Right forelimb (tissue), 1 donor: ENCODE measurements at places on chromosomes 12 and 14.

DNA sequence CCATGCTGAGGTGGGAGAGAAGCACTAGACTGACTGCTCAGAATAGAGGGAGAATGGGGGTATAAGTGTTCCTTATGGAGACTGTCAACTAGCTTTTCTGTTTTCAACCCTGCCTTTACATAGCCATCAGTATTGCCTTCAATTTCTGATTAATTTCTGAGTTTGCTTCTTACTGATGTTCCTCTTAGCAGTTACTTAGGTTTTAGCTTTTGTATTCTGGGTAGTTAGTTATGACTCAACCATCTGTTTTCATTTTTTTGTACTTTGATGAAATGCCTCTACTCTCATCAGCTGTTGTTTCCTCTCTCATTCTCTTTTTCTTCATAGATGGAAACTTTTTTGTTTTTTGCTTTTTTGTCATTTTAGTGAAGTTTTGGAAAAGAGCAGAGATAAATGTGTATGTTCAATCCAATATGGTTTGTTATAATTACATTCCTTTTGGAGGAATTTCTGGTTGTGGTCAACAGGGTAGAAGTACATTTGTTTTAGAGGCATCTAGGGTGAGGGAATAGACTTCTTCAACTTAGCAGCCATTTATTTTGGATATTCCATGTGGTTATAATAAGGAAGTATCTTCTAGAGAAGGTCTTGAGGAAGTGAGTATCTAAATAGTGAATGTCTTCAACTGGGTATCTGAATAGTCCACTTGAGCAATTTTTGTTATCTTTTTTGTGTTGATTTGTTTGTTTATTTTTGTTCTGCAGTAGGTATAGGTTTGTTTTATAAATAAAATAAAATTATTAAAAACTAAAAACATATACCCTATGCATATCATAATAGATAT is 29.6 kb downstream of the PMCH start:
- DNase-seq: no peak

GRCh38 chr12:27870939-27871338 is 90.9 kb upstream of the MANSC4 start:
- DNase-seq: no peak

- DNase-seq: no peak
These were observed 17.1 kb upstream of the MYO1H start for GRCh38 chr12:109330282-109331230.

DNA sequence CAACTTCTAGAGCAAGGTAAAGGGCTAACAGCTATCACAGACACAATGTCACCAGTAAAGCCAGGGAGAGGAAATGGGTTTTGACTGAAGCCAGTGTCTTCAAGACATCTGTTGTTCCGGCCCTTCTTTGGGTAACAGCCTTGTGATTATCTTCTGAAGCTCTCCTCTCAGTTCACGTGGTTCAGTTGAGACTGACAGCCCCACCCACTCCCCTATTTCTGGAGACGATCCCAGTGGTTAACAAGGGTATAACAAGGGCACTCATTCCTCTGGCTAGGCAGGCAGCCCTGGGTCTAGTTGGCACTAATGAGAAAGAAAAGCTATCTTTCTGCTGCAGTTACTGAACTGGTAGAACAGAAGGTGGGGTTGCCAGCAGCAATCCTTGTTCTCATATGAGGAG is 6.9 kb downstream of the GNPTAB start:
- no peak for DNase-seq

DNA sequence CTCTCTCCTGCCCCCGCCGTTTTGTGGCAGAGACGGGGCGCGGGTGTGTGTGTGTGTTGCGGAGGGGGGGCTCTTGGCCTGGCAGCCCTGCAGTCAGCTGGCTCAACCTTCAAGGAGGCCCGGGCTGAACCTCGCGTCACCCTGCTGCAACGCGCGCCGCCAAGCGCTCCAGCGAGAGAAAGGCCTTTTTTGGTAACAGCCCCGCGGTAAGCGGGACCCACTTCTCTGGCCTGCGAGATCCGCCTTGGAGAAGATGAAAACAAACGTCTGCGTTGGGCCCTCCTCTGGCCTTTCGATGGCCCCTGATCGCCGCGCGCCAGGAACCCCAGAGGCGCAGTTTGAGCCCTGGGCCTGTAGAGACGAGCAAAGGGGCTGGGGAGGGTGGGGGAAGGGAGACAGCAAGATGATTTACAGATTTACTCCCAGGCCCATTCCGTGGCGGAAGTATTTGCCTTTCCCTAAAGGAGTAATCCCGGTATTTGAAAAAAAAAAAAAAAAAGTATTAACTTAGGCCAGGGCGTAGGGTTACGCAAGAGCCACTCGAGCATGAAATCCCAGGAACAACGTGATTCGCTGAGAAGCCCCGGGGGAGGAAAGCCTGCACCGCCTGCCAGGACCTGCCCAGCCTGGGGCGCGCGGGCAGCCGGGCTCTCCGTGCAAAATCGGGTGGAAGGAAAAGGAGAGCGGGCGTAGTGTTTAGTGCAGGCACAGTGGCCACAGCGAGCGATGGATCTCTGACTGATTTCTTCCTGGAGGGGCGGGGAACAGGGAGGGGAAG is 4.5 kb upstream of the IRF2BPL start:
- peak; percentile 93 for DNase-seq

DNA sequence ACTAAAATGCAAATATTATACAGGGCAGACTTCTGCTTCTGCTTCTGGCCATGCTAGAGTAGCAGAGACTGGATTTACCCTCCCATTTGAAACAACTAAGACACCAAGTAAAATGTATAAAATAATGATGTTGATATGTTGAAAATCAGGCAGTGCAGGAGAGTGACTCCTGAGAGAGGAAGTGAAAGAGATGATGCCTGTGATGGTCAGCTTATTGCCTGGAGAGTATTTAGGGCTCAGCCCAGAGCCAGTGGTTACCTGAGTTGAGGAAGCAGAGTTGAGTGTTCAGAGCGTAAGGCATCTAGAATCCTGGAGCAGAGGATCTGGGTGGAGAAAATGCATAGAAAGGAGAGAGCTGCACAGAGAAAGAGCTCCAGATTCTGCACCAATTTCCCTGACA is 131.8 kb upstream of the C14orf180 start:
- DNase-seq: no peak

DNA sequence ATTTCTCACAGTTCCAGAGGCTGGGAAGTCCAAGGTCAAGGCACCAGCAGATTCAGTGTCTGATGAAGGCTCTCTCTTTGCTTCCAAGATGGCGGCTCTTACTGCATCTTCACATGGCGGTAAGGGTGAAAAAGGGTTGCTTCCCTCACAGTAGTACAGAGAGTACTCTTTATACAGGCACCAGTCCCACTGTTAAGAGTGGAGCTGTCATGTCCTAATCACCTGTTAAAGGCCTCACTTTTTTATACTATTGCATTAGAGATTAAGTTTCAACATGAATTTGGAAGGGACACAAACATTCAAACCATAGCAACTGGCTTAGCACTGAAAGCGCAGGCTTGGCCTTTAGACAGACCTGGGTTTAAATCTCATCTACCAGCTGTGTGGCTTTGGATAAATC is 50.0 kb upstream of the TCL1A start:
- DNase-seq: no peak
